ENCODE measurements at places on chromosomes 3 and 15.

- DNase-seq: no peak
These were observed 173.0 kb downstream of the LPP start for GRCh38 chr3:188326968-188327367.

GRCh38 chr3:9448643-9449042, 51.2 kb downstream of the SETD5 start:
- DNase-seq: no peak

GRCh38 chr15:61935493-61935892, 124.8 kb downstream of the VPS13C start:
- no peak for DNase-seq

- DNase-seq: no peak
These were observed 1.2 kb upstream of the OSTN start for GRCh38 chr3:191197761-191198306.

DNA sequence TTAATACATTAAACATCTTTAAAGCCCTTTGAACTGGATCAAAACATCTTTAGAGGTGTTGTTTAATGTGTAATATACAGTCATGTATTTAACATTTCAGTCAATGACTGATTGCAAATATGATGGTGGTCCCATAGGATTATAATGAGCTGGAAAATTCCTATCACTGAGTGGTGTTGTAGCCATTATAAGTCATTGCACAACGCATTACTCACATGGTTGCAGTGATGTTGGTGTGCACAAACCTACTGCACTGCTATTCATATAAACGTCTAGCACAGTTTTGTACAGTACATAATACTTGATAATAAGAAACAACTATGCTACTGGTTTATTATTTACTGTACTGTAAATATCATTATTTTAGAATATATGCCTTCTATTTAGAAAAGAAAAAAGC, 75.6 kb downstream of the DTWD1 start:
- DNase-seq: no peak

GRCh38 chr15:66454143-66454542, 43.4 kb downstream of the SNAPC5 start:
- DNase-seq: no peak

DNA sequence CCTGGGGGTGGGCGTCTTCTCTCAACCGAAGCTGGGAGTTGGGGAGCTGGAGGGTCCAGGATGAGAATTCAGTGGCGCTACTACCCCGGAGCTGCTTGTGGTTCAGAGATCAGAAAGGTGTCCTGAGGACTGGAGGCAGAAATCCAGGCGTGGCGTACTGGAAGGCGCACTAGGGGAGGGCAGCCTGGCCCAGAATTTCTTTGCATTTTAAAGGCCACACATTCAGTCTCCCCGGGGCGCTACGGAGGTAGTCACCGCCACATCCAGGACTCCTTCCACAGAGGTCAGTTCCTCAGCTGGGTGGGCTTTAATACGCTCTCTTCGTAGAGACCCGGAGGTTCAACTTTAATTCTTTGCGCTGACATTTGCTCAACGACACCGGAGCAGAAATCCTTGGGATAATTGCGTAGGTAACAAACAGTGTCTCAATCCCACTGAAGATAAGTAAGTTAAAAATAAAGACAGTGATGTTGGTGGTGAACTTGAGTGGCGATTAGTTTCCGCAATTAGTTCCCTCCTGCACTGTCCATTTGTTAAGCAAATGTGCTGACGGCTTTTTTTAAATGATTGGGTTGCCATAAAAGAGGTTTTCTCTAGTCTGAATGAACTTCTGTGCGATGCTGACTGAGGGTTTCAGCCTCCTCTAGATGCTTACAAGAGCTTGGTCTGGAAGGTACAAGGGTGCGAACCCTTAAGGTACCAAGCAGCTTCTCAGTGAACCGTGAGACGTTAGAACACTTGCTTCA, 535 bp downstream of the MCTP2 start:
- no peak for DNase-seq

DNA sequence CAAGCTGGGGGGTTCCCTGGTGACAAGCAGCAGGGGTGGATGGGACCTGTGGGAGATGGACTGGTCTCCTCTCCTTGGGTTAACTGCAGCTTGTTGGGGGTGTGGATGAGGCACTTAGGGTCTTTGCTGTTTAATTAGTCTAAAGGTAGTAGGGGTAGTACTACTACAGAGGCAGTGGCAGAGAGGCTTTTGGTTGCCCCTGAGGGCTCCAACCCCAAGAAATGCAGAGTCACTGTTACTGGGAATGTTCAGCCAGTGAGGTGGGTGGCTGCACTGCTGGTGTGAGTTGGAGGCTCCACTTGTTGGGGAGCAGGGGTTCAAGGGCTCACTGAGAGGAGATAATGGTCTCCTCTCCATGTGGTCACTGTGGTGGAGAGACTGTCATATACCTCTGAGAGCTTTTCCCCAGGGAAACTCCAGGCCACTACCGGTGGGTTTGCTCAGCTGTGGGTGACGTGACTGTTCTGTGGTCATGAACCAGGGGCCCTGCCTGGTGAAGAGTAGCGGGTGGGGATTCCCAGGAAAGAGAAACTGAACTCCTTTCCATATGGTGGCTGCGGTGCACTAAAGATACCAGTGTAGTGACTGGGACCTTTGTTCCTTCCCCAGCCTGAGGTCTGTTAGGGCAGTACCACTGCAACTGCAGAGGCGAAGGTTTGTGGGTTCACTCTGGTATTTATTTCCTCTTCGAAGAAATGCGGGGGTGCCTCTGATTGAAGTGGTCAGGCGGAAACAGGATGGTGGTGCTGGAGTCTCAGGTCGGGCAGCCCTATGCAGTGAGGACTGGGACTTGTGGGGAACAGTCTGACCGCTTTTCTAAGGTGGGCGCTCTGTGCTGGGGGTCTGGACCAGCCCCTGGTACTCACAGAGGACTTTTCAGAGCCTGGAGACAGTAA, 68.9 kb upstream of the TNFSF10 start:
- DNase-seq: no peak

GRCh38 chr3:104273046-104273649, 1093.6 kb upstream of the ALCAM start:
- no peak for DNase-seq

- DNase-seq: no peak
These were observed 24.8 kb downstream of the GABRR3 start for GRCh38 chr3:98010194-98010882.

- DNase-seq: no peak
These were observed 80.6 kb upstream of the MITF start for GRCh38 chr3:69658514-69659140.

- no peak for DNase-seq
These were observed 67.9 kb upstream of the CHL1 start for GRCh38 chr3:128515-129172.

DNA sequence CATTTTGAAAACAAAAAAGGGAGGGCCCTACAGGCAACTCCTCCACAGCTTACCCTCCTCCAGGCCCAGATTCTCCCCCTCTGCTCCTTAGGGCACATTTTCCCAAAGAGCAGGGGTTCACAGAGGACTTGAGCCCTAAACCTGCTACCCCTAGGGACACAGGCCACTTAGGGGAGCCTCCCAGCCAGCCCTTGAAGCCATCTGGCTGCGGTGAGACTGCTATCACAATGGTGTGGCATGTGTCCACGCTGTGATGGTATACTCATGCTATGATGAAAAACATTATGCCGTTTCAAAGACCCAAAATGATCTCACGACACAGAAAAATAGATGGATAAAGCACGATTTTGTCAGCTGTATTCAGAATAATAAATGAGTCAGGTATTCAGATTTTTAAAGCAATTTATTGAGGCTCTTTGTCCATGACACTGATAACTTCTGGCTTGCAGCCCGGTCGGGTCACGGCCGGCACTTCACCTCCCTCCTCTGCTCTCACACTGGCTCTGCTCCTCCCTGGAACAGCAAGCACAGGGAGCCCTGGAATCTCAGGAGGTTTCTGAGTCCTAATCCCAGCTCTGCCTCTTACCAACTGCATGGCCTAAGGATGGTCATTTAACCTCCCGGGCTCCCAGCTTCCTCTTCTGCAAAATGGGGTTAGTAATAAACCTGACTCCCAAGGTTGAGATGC, 115.3 kb downstream of the MEGF11 start:
- DNase-seq: no peak

DNA sequence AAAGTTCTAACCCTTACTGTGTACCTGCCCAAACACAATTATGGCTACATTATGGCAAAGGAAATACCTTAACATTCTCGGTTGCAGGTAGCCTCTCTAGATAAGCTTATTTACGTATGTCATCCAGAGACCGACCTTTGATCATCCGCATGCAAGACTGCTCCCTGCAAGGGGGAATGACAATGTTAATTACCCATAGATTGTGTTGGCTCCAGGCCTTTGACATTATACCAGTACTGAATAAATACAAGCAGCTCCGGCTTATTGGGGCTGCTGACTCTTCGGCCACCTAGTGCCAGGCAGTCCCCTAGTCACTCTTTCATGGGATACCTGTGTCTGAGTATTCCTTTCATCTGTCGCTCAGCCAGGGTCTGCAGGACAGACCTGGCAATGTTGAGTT, 223.5 kb downstream of the DTWD1 start:
- DNase-seq: no peak

- no peak for DNase-seq
These were observed 617.4 kb downstream of the CADM2 start for GRCh38 chr3:85576091-85576690.

DNA sequence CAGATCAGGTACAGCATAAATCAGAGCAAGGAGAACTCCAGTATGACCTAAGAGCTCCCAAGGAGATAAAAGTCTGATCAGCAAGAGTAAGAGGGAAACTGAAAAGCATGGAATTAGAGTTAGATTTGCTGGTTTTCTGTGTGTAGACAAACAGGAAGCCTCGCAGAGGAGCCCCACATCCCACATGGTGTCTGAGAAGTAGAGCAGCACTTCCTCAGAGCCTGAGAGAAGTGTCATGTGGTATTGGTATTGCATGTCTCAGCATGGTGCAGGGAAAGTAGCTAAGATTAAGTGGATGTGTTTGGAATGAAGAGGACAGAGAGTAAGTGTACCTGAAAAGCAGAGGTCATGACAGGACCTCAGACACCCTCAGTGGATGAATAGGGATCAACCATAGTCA, 175.4 kb upstream of the GBE1 start:
- no peak for DNase-seq

DNA sequence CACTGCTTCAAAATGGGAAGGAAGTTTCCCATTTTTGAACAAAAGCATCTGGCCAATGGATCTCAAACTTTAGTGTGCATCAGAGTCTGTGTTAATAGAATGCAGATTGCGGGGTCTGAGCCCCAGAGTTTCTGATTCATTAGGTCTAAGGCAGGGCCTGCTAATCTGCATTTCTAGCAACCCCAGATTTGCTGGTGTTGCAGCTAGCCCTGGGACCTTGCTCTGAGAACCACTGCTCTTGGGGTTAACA, 30.7 kb upstream of the USP3 start:
- no peak for DNase-seq

GRCh38 chr3:70291097-70291482, 21.3 kb downstream of the MDFIC2 start:
- no peak for DNase-seq

GRCh38 chr3:197260491-197261163, 37.8 kb downstream of the DLG1 start:
- no peak for DNase-seq

- DNase-seq: no peak
These were observed 17.2 kb downstream of the TMOD3 start for GRCh38 chr15:51846463-51847230.

GRCh38 chr3:66442254-66443117, 58.3 kb downstream of the LRIG1 start:
- DNase-seq: no peak

- DNase-seq: no peak
These were observed 2.0 kb downstream of the CIB2 start for GRCh38 chr15:78129077-78129750.

- no peak for DNase-seq
These were observed 120.7 kb downstream of the MBNL1 start for GRCh38 chr3:152389316-152389934.

- no peak for DNase-seq
These were observed 80.6 kb downstream of the MEIS2 start for GRCh38 chr15:37019479-37020433.

- no peak for DNase-seq
These were observed 300.6 kb downstream of the MECOM start for GRCh38 chr3:169362868-169363267.

- DNase-seq: no peak
These were observed 206.9 kb upstream of the BHLHE40 start for GRCh38 chr3:4772171-4772804.

DNA sequence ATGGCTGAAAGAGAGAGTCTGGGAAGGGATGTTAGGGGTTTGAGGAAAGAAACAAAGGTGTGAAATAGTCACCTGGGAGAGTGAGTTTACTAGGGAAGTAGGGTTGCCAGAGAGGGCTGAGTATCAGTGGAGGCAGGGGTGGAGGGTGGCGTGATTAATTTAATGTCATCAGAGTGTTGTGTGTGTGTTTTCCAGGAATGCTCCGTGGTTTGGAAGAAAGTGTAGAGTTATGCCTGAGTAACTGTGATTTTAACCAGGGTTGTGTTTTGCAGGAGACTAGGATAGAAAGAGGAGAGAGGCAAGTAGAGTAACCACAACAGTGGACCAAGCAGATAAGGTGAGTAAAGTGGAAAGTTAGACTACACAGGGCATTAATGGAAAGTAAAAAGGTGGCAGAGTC, 27.2 kb downstream of the PLD1 start:
- no peak for DNase-seq

GRCh38 chr15:73763931-73764330, 10.8 kb upstream of the INSYN1 start:
- DNase-seq: no peak

- peak; percentile 34 for DNase-seq
These were observed at the start of gene DOCK3 for GRCh38 chr3:50674349-50675178. Gene DOCK3 (plus strand): TSS chr3:50674927. CDS start chr3:50675264, 337 bp downstream.
